ENCODE measurements at places on chromosomes 5 and 9. TPM values are rescaled to one million over a fixed set of nuclear protein-coding genes. Genes with fewer than 3 reads are reported as not detected.

Gene CAMK4
- 6.9 TPM for polyA plus RNA-seq

Gene LRRC19
- polyA plus RNA-seq, result not detected

Gene CDK9
- polyA plus RNA-seq, result 68.6 TPM

Gene RASGRF2
- polyA plus RNA-seq, result 5.7 TPM

Gene PRKACG
- polyA plus RNA-seq, result not detected

Gene GPR150
- polyA plus RNA-seq, result 1.4 TPM

Gene ADAMTSL1
- polyA plus RNA-seq, result 43.5 TPM

Gene PWWP2A
- polyA plus RNA-seq, result 7.1 TPM

Gene ADAMTS2
- polyA plus RNA-seq, result 2.2 TPM

Gene NXNL2
- polyA plus RNA-seq, result 0.37 TPM

Gene MARCOL
- polyA plus RNA-seq, result not detected

Gene ZNF483
- 2.9 TPM for polyA plus RNA-seq

Gene SLC22A4
- polyA plus RNA-seq, result 0.76 TPM

Gene BTNL3
- not detected for polyA plus RNA-seq

Gene GPX3
- polyA plus RNA-seq, result 54.2 TPM

Gene C1QTNF3
- polyA plus RNA-seq, result 2.4 TPM

Gene PHF24
- polyA plus RNA-seq, result 14.7 TPM

Gene C9orf50
- polyA plus RNA-seq, result 3.5 TPM

Gene ADAMTS16
- 0.19 TPM for polyA plus RNA-seq

Gene SLC46A2
- not detected for polyA plus RNA-seq

All from brain (organoid and tissue), 16 donors.